ENCODE measurements at places on chromosomes 7 and 10. TPM values are rescaled to one million over a fixed set of nuclear protein-coding genes. Genes with fewer than 3 reads are reported as not detected.

- DNase-seq = no peak
Measured at GRCh38 chr10:36425131-36425797, 700.1 kb upstream of the ANKRD30A start.

- DNase-seq = no peak
Measured at GRCh38 chr7:7272294-7272693, 90.0 kb downstream of the C1GALT1 start.

DNA sequence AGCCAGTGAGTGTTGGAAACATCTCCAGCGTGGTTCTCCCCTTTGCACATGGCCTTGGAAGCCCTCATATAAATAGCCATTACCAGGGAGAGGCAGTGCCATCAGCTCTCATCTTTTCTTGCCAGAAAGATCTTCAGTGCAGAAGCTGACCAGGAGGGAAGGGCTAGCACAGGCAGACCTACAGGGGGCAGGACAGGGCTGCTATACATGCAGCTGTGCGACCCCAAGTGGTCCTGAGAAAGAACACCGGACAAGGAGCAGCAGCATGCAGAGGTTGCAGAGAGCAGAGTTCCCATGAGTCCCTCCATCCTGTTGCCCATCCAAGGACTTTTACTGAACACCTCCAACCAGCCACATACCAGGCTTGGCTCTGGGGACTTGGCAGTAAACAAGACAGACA is 17.1 kb downstream of the GRID1 start:
- peak; percentile 50 for DNase-seq

DNA sequence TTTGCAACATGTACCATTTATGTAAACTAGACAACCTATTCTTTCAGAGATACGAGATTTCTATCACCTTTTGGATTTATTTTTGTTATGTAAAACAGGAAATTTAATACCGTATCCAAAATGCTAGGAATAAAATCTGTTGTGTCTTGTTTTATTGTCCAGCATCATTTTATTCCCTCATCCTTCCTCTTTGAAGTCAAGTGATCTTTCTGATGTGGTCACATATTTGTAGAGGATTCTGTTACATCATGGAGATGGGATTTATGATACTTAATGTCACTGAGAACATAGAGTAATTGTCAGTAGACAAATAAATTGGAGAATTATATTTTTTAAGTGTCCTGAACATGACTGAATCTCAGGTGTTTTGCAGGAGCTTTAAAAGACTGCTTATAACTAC is 64.7 kb downstream of the ZNF277 start:
- no peak for DNase-seq

DNA sequence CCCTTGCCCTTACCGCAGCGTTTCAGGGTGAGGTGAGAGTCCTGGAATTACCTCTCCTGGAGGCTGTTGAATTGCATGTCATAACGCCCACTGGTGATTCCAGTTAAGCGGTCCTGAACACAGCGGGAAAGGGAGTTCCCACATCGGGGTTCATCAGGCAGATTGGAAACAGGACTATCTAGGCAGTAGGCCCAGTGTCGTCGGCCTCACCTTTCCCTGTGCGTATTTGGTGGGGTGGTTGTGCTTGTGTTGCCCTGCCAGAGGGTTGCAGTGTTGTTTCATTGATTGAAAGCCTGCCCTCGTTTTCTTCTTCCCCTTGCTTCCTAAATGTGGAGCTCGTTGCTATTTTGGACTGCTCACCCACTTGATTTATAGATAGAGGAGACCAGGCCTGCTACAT is 10.6 kb upstream of the SUN1 start:
- no peak for DNase-seq

- no peak for DNase-seq
Measured at GRCh38 chr7:111274857-111275256, 183.9 kb downstream of the LRRN3 start.

- no peak for DNase-seq
Measured at GRCh38 chr7:153638821-153639435, 413.3 kb upstream of the DPP6 start.

- peak; percentile 87 for DNase-seq
Measured at GRCh38 chr10:23158370-23158769, 33.7 kb upstream of the PTF1A start.

GRCh38 chr10:46237815-46238510 is 48.8 kb upstream of the ANTXRL start:
- no peak for DNase-seq

The SPDYE16 gene
- not detected for polyA plus RNA-seq

The PLAC9 gene
- 49.9 TPM for polyA plus RNA-seq

The GSTO2 gene
- polyA plus RNA-seq = 56.7 TPM

The AEBP1 gene
- polyA plus RNA-seq = 89.4 TPM

The CCDC146 gene
- 8.8 TPM for polyA plus RNA-seq

All from kidney (tissue), 22 donors.